ENCODE measurements at places on chromosomes 5 and 9.

DNA sequence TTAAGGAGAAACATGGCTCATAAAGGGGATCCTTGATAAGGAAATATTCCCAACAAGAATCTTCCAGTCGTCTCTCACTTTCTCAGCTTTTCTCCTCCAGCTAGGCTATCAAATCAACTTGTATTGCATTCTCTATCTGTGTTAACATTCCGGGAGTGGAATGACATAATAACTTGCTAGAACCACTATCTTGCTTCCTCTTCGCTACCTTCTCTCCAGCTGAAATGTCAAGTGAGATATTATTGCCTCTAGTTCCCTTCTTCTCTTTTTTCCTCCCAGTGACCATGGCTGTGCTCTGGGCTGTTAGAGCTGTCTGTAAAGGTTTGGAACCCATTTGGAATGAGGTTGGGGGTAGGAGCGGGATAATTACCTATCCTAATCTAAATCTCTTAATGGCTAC lies 1329.5 kb upstream of the WWC1 start:
- DNase-seq, result no peak

GRCh38 chr9:118533850-118534249 lies 829.6 kb downstream of the TLR4 start:
- no peak for DNase-seq

DNA sequence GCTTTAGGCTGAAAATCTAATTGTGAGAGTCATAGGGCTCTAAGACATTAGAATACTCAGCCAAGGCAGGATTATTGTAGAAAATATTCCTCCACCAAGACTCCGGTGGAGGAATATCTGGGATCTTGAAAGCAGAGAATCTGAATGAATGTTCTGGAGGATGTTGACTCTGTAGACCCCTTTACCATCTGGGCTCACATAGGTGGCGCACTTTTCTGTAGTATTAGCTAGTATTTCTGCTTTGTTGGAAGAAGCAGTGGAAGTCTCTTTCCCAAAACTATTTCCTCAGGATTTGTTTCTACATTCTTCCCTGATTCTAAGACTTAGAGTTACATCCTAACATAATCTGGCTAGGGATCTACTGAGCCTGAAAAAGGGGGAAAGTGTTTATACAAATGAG lies 752.4 kb upstream of the SEMA6A start:
- DNase-seq, result no peak

DNA sequence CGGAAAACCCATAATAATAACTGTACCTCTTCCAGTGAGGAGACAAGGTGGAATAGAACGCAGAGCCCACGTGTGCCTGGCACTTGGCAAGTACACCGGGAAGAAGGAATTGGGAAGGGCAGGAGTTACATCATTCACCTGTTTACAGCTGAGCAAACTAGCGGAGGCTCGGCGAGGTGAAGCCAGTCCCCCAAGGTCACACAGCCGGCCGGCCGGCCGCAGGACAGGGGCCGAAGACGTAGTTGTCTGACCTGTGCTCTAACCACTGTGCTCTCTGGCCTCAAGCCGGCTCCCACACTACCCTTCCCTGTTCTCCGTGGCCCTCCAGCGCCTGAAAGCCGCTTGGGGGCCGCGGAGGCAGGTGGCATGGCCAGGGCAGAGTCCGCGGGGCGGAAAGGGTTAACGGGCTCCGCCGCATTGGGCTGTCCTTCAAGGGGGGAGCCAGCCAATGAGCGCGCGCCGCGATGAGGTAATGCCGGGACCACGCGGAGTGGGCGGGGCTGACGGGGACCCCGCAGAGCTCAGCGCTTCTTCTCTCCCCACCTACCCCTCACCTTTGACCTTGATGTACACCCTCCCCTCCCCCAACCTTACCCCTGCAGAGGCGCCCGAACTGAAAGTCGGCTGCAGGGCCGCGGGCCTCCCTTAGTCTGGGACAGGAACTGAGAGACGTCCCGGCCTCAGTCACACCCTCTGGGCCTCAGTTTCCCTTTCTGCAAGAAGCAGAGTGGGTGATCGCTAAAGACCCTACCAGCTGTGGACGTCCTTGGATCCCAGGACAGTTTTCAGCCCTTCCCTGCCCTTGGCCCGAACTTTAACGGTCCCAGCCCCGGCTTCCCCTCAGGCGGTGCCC lies 125.1 kb downstream of the C9orf50 start:
- peak; percentile 63 for DNase-seq

GRCh38 chr5:52770287-52770939 lies 17.3 kb upstream of the ITGA1 start:
- no peak for DNase-seq

DNA sequence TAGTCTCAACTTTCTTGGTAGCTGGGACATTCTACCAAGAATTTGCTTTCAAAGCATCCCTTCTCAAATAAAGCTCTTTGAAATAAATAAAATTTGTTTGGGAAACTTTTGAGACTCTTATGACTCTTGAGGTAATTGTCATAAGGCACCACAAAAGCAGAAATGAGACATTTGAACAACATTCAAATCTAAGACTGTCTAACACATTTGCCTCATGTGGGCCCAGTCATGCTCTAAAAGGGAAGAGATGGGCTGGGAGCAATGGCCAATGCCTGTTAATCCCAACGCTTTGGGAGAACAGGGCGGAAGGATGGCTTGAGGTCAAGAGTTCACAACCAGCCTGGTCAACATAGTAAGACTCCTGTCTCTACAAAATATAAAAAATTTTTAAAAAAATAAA lies 26.4 kb downstream of the SLC31A2 start:
- no peak for DNase-seq

GRCh38 chr9:94802251-94802650 lies 75.8 kb downstream of the AOPEP start:
- no peak for DNase-seq

GRCh38 chr9:72025906-72026305 lies 34.5 kb downstream of the C9orf57 start:
- DNase-seq, result no peak

- DNase-seq, result no peak
These were observed 4.1 kb upstream of the KCNMB1 start for GRCh38 chr5:170393235-170393634.

DNA sequence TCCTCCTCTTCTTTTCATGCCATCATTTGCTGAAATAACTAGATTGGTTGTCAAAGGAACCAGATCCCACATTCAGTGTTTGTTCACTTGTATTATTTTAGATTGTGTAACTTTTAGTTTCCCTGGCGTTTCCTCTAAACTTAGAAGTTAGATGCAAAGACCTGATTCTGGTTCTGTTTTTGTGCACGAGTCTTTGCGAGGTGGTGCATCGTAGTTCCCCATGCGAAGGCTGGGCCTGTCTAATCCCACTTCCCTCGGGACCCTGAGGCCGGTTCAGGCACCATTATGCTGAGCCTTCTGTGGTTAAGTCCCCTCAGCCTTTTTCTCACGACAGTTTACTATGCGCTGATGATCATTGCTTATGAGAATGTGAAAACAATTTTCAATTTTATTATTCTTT lies 219.1 kb upstream of the OTULINL start:
- no peak for DNase-seq

DNA sequence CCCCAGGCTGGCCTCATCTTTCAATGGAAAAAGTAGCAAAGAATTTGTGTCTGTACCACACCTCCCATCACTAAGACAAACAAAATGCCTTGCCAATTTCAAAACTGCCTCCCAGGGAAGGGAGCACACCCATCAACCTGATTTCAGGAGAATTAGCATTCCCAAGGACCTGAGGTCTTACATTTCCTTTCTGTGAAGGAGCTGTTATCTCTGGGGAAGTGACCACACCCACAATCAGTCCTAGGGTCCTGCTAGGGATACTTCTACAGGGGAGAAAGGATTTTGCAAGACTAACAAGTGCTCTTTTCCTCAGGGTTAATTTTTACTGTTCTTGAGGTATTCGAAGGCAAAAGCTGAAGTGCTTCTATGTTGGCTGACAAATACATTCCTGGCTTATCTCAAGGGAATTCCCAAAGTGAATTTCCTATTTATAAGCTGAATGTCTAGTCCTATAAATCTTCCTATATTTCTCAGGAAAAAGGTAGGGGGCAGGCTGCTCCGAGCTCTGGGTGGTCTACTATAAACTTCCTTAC lies 97.4 kb upstream of the ITGA1 start:
- no peak for DNase-seq

DNA sequence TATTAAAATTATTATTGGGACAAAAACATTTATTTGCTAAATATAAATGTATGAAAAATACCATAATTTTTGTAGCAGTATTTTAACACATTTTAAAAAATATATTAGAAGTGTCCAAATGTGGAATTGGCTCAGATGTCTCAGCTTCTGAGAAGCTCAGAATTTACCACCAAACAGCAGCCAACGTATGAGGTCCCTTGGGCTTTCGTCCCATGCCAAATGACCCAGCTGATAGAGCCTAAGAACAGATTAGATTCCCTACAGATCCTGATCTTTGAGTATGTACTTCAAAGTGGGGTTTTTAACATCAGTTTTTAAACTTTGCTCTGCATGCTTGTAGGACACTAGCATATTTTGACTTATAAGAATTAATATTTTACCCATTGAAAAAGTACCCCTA lies 77.3 kb upstream of the RPS23 start:
- no peak for DNase-seq

DNA sequence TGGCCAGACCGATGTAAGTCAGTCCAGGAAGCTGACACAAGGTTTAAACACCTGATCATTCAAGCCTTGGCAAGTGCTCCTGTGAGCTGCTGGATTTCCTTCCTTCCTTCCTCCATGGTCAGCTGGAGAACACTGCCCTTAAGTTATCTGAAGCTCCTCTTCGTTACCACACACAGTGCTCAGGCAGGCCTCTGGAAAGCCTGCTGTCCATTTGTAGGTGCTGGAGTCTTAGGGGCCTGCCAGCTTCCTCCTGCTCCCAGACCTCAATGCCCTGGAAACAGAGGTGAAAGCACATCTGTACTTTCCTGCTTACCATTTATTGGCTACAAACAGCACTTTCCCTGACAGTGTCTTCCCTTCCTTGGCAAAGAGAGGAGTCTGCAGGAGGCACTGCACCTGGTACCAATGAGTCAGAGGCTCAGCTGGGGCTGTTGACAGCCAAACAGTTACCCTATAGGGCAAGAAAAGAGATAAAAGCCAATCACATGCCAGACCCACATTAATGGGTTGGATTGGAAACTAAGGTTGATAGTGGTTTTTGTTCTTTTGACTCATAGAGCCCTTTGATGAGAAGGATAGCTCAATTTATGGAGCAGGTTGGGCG lies 72.6 kb upstream of the PUM3 start:
- DNase-seq, result no peak

DNA sequence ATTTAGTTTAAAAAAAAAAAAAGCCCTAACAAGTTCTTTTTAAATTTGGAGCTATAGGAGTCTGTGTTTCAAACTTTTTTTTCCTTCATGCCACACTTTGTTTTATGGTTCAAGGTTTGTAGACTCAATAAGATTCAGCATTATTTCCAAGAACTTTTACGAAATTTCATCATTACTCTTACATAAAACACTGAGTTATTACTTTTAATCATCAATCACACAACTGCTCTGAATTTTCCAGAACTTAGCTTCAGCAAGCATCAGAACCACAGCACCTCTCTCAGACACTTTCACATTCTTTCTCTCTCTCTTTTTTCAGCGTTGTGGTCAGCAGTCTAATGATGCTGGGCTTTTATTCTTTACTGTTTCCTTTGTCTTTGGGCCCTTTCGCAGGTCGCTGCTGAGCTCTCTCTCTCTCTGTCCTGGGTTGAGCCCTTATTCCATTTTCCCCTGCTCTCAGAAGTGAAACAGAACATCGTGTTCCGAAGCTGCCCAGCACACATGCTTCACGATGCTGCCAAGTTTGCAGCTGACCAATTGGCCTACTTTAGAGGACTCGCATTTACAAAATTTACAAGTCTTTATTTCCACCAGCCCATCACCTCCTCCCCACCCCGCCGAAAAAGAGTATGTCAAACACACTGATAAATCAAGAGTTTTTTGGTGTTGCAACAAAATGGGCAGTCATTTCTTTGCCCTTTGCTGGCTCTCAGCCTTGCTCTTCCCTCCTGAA lies 44.6 kb upstream of the PIK3R1 start:
- DNase-seq, result no peak

DNA sequence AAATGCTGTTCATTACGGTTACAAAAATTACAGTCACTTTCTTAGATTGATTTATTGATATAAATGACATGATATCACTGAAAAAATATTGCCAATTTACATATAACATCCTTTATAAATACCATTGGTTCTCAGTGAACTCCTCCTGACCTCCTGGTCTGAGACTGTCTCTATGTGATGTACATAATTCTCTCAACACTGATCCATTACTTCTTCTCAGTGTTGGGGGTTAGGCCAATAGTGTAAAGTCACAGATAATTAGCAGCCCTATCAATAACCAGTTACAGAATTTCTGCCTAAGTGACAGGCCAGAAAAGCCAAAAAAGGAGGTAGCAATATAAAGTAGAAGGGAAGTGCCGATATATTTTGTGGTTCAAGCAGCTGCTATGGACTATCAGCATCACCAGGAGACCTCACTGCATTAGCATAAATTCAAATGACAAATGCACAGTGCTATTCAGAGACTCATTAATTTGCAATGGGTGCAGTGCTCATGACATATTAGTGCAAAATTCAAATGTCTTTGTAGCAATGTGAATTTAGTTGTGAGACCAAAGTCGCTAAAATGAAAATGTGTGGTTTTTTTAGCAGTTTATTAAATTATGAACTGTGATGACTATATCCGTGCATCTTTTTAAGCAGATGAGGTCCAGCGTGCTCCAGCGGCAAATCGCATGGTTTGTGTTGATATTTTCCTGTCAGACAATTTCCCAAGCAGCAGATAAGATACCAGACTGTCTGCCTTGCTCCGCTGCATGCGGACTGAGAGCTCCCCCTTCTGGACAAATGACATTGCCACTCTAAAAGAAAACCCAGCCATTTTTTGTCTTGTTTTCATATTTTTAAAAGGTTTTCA lies 144.6 kb downstream of the CETN3 start:
- DNase-seq, result no peak

DNA sequence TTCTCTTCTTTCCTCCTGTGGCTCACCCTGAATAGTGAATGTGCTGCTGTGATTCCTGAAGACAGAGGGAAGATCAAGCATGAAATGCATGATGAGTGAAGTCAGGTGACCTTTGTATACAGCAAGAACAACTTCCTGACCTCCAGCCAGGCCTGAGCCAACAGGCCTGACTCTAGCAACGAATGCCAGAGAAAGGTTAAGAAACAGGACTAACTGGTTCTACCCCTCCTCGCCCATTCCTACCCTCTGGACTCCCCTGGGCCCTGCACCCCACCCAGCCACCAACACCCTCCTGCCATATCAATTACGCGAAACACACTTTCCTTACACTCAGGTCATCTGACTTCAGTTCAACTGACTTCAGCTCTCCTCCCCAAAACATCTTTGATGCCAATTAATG lies 4.9 kb downstream of the SUSD1 start:
- DNase-seq, result no peak

GRCh38 chr5:11048760-11049159 lies 287.7 kb upstream of the DAP start:
- no peak for DNase-seq

GRCh38 chr9:136259517-136259813 lies 13.9 kb upstream of the QSOX2 start:
- DNase-seq, result no peak

Data from cortex of kidney (tissue), 1 donor.